ENCODE measurements at places on chromosomes 12 and 14. TPM values are rescaled to one million over a fixed set of nuclear protein-coding genes. Genes with fewer than 3 reads are reported as not detected.

REP15 gene
- 3.6 TPM for polyA plus RNA-seq

ALX1 gene
- 31.2 TPM for polyA plus RNA-seq

SRRM4 gene
- 0.03 TPM for polyA plus RNA-seq

PLBD1 gene
- polyA plus RNA-seq = 46.6 TPM

KERA gene
- not detected for polyA plus RNA-seq

STON2 gene
- polyA plus RNA-seq = 44.0 TPM

KRT83 gene
- polyA plus RNA-seq = not detected

DNA sequence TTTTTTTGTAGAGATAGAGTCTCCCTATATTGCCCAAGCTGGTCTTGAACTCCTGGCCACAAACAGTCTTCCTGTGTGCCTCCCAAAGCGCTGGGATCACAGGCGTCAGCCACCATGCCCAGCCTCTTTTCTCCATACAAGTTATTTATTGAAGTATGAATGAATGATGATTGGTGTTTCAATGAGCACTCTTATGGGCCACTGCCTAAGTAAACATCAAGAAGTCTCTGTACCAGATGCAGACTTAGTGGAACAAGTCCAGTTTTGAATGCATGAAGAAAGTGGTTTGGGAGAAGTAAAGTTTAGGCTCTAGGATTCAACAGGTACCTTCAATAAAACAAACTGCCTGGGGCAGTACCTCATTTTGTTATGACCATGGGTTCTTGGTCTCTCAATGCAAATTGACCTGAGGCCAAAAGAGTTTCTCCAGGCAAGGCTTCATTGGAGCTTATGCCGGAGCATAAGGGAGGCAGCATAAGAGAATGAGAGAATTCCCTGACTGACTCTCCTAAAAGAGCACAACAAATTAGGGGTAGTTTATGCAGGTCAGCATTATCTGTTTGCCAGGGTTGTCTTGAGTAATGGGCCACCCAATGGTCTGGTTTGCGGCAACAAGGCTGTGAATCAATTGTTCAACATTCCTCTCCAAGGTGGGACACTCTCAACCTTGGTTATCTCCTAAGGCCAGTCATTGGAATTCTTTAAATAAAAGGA is 1.1 kb upstream of the GMFB start:
- DNase-seq = no peak

- peak; percentile 26 for DNase-seq
Measured at GRCh38 chr12:1171657-1172408, 180.8 kb downstream of the ERC1 start.

- no peak for DNase-seq
Measured at GRCh38 chr12:33529031-33529430, 89.4 kb upstream of the SYT10 start.

GRCh38 chr14:56811593-56812363 is 1.5 kb upstream of the OTX2 start:
- DNase-seq = no peak

DNA sequence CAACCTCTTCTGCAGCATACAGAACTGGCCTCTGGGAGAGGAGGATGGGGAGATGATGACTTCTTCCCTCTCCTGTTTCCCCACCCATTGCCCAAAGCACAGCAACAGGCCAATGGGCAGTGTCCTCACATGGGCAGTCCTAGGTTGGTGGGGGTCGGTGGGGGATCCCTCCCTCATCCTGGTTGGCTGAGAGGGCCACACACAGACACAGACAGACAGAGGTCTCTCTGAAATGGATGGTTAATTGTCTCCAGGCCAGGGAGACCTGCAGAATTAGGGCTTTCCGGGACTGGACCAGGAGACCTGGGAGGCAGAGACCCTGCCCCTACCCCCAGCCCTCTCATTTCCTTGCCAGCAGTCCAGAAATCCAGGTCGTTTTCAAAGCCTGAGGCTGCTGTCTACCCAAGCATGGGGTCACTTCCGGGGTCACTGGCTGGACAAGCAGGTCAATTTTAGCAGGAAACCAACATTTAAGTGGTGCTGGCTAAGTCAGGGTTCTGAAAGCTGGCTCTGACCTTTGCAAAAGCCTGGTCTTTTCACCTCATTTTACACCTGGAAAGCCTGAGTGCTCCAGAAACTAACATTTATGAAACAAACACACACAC is 48.6 kb upstream of the TBX3 start:
- DNase-seq = no peak

DNA sequence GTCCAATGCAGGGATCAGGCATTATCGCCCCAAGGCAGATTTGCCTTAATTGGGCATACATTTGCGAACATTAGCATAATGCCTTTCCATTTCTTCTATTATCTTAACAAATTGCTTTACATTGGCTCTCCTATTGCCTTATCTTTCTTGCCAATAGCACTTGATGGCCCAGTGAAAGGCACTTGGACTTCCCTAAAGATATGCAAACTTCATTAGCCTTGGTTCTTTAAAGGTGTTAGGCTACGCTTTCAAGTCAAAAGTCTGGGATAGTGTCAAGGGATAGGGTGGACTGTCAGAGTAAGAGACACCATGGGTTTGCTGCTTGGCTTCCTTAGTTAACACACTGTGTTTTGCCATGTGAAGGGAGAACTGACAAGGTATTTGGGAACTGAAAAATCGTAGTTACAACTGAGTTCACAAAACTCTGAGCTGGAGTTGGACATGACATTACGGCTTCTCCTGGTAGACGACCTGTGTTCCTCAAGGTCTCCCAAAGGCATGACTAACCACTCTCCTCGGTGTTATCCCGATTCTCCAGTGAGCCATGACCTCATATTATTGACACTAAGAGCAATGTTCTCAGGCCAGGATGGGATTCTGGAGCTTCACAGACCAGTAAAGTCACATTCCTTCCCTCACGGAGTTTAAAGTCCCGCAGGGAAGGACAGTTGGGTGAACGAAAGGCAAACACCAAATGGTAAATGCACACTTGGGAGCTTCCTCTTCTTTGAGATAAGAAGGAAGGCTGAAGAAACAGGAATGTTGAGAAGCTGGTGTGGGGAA is 65.2 kb downstream of the TBC1D30 start:
- no peak for DNase-seq

- no peak for DNase-seq
Measured at GRCh38 chr12:132168311-132169031, 24.2 kb downstream of the NOC4L start.

DNA sequence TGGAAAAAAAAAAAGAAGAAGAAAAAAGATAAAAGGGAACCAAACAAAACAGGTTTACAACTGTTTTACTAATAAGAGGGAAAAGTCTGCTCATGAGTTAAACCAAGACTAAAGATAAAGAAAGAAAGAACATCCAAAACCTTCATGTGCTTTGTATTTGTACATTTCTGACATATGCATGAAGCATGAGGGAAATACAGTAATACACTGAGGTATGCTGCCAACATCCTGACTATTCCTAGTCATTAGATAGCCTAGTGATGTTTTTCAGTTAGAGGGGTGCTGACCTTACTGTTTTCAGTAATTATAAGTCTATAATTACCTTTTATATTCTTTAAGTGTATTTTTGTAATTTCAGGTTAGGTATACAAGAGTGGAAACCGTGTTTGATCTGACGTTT is 793.3 kb downstream of the DIO2 start:
- DNase-seq = no peak

DNA sequence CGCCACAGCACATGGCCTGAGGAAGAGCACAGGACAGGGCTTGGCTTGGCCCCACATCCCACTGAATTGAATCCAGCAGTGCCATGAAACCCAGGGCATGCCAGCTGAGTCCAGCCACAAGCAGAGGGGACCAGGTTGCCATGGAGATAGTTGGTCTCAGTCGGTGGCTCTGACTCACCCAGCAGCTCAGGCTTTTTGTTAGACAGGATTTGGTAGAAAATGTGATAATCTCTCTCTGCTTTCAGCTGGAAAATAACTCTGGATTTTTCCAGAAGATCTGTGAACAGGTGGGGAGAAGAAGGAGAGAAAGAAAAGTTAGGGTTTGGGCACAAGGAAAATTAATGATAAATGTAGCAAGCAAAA is 4.8 kb downstream of the MYH7 start:
- no peak for DNase-seq

- DNase-seq = no peak
Measured at GRCh38 chr12:132517740-132518100, 27.8 kb downstream of the FBRSL1 start.

DNA sequence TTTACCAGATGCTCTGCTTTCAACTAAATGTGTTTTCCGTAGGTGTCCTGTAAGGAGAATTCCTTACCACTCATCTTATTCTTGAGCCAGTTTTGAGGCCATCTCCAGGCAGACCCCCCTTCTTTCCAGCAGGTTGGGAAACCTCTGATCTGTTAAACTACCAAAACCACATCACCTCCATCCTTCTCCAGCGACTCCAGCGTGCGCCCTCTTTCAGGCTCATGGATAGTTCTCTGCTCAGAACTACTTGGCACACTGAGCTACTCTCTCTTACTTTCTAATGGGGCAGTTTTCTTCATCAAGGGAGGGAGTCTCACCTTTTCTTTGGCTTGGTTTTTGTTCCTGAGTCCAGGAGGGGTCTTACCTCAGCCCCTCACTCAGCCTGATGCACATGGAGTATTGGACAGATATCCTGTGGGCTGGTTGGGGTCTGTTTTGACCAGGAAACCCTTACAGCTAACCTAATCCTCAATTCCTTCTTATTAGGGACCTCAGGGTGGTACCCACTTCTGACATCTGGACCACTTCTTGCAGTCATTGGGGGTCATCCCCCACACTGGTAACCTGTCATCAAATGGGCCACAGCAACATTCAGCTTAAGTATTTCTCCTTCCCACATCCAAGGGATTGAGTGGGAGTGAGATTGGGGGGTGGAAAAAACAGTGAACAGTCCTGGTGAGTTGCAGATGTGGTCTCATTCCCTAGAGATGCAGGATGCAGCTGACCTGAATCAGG is 5.2 kb downstream of the DHRS2 start:
- DNase-seq = no peak

DNA sequence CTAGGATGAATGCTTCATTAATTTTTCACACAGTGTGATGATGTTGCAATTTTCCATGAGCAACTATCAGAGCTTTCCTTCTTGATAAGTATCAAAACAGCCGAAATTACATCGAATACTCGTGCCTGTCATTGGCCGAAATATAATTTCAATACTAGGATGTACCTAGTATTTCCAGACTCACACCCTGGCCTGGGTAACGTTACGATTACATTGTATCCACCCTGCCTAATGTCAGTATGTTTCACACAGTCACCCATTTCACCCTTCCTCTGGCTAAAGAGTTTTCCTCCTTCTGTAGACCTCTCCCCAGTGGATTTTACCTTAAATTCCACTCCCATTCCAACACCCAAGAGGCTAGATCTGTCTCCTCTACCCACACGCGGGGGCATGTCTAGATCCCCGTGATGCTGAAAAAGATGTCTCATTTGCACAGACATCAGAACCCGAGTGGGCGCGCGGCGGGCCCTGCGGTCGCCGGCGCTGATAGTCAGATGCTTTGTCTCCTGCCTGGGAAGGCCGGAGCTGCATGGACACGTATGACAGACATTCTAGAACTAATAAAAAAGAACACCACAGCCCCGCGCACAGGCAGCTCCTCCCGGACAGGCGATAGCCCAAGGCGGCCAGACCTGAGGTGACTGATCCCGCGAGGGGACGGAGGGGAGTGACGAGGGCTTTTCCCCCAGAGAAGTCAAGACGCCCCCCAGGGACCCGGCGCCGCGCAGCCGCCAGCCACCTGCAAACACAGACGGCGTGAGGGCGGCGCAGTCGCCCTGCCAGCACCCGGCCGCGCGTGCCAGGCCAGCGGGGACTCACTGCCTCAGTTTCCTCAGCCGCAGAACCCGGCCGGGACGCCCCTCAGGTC is 723 bp downstream of the KIF21A start:
- DNase-seq = peak; percentile 33

DNA sequence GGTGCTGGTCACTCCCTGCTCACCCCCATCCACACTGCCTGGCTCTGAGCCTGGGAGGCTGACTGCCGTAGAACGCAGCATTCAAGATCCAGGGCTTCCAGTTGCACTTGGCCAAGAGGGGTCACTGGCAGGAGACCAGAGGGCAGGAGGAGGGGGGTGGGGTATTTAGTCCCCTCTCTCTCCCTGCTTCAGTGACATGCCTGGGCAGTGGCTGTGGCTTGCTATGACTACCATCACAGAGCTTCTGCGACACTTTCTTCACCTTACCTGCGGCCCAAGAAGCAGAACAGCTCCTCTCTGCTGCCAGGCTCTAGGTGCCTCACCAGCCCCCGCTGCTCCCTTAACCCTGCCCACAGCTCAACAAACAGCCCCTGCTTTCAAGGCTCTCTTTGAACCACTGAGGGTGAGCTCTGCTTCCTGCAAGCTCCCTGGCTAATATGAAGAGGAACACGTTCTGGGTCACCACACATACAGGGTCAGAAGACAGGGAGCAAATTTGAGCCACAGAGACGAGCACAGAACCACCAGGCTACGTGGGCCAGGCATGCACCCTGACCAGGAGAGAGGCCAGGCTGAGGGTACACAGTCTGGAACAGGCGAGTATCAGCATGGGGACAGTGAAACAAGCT is 55.7 kb downstream of the ITPK1 start:
- no peak for DNase-seq

GRCh38 chr14:22159957-22160356 is 429.1 kb downstream of the DAD1 start:
- DNase-seq = no peak

GRCh38 chr12:75444429-75445136 is 36.0 kb upstream of the GLIPR1 start:
- no peak for DNase-seq

DNA sequence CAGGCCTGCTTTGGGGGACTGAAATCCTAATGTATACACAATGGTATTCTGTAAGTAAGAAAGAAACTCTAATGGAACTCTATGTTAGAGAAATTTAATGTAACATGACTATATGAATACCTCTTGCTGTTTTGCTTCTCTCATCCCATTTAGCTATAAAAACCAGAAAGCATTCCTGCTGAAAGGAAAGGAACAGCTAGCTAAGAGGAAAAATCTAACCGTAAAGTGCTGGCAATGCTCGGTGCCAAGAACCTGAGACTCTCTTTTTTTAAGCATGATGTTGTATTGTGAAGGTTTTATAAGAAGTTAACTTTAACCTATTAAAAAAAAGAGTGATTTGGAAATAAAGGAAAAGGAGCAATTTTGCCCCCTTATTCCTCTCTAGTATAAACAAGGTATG is 75.6 kb upstream of the DACT1 start:
- DNase-seq = no peak

GRCh38 chr12:57258977-57259970 is 8.3 kb upstream of the STAC3 start:
- no peak for DNase-seq

- no peak for DNase-seq
Measured at GRCh38 chr14:104866451-104867370, 1.6 kb downstream of the CEP170B start.

Measured in renal cortex interstitium (tissue), 15 donors.